ENCODE measurements at places on chromosomes 3 and 15.
A peak's percentile ranks its signal among the peaks of the same experiment; 100 is the strongest.

DNA sequence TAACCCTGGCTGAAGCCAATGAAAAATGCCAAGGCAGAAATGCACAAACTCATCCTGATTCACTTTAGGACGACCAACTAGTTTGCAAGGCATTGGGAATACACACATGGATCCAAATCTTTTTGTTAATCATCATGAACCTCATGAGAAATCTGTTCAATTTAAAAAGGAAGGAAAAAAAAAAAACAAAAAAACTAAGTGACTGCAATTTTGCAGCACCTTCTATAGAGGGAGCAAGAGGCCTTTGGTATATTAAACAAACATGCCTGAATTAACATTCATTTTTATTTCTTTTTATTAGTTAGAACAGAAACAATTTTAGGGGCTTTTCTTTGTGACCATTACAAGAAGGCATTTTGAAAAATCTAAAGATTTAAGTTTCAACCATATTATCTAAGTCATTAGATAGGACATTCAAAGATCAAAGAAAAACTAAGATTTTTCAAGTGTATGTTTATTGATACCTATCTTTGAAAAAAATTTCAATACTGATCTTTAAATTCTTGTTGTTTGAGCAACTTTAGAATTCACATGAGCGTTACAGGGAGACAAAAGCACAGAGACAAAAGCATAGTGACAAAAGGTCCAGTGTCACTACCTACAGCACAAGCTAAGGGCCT lies 182.4 kb downstream of the CBLB start:
- DNase-seq: no peak

DNA sequence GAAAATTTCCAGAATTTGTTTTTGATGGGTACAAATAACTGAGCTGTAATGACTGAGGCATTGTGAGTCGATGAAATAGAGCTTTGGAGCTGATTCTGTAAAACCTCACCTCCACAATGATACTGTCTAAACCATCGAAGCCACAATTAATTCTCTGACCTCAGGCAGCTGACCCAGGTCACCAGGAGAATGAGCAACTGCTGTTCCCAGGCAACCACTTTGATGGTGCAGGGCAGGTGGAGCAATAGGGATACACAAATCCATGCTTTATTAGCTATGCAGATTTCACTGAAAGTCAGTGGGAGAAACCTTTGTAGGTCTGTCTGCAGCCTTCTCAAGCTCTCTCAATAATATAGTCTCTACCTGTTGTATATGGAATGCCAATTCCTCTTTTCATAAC lies 204.4 kb downstream of the RYR3 start:
- DNase-seq: no peak

- DNase-seq: no peak
Observed at GRCh38 chr15:96333131-96334016, 2.9 kb downstream of the NR2F2 start.

- no peak for DNase-seq
Observed at GRCh38 chr3:2568929-2569328, 470.3 kb downstream of the CNTN4 start.

GRCh38 chr15:27101982-27102381 lies 131.0 kb downstream of the GABRG3 start:
- no peak for DNase-seq

DNA sequence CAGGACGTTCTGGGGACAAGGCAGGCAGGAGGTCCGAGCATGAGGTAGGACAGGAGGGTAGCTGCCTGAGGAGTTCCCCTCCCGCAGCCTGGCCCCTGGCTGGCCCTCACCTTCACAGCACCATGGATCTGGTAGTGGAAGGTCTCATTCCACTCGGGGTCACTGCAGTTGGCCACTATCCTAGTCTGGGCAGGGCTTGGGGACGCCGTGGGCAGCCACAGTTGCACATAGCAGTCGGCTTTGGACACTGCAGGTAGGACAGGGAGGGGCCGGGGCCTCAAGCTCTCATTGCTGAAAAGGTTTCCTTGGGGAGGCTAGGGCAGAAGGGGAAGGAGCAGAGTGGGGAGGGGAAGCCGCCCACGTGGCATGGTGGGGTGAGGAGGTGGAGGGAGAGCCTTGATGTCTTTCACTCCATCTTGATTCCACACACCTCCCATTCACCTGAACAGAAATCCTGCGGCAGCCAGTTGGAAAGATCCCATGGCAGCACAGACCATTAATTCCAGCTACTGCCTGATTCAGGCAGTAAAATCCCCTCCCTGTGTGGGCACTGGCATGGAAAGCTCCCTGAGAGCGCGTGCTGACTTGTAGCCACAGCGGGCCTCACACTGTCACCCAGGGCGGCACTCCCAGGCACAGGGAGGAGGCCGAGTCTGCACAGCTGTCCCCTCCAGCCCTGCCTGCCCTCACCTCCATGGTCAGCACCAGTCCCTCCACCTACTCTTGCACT lies 2.1 kb downstream of the PLA2G4F start:
- DNase-seq: no peak

DNA sequence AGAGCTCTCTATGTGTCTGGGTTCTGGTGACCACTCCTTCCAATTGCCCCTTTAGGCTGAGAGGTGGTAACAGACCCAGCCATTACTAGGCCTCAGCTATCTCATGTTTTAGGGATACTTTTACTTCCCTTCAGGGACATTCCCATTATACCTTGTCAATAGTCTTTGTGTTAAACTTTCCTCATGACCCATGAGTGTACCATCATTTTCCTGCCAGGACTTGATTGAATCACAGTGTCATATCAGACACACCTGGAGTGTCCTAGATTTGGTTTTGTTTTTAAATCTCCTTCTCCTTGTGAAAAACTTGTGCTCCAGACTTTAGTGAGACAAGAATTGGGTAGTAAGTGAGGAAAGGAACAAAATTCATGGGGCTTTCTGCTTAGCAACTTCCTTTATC lies 136.6 kb downstream of the KCNAB1 start:
- DNase-seq: no peak

GRCh38 chr15:79922512-79923078 lies 25.8 kb upstream of the MTHFS start:
- DNase-seq: no peak

DNA sequence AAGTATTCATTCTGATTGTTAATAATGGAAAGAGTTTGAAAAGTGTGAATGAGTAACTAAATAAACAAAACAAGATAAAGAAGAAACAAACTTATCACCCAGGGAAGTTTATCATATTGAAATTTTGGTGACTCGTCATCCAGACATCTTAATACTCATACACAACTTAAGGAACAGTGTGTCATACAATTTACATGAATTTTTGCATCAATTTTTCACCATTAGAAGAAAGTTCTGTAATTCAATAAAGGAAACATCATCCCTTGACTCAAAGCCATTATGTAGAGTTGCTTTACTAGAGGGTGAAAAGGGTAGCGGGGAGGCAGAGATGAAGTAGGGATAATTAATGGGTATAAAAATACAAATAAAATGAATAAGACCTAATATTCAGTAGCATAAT lies 536.2 kb downstream of the GRM7 start:
- no peak for DNase-seq

GRCh38 chr15:74172701-74173379 lies 670 bp upstream of the ISLR start:
- no peak for DNase-seq

DNA sequence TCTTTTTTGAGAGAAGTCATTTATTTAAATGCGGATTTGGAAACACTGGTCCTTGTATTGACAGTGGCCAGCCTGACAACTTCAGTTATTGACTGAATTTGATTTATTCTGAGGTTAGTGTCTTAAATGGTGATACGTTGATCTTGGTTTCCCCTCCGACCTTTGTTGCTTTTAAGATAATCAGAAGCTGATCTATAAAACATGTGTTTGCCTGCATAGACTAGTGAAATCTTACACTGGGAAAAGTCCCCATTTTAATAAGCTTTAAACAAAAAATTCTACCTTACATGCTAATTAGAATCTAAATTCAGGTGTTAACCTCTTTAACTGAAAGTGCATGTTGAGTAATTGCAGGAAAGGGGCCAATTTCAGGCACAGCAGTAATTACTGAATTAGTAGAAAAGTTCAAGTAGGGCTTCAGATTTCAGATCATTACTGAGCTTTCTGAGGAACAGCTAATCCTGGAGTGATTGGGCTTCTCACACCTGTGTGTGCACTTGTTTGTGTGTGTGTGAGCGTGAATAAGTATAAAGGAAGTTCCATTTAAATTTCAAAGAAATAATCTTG lies 221.4 kb downstream of the SOX2 start:
- DNase-seq: no peak

- no peak for DNase-seq
Observed at GRCh38 chr3:32709346-32709745, 24.4 kb downstream of the CNOT10 start.

DNA sequence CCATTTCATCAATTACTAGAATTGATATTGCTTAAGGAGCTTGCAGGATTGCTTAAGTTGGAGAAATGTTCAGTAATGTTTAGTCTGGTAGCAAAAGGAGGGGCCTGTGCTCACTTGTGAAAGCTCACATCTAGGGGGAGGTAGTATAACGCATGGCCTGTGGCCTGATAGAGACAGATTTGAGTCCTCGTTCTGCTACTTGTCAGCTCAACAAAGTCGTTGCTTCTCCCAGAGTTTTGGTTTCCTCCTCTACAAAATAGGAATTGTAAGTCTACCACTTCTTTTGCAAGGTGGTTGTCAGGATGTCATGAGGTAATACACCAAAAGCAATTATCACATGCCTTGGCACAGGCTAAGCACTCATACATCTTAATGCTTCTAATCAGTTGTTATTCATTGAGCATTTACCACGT lies 1.3 kb downstream of the ST3GAL6 start:
- no peak for DNase-seq

GRCh38 chr15:73869216-73869995 lies 4.0 kb upstream of the TBC1D21 start:
- DNase-seq: no peak

GRCh38 chr3:122184591-122184929 lies 1.1 kb downstream of the CASR start:
- no peak for DNase-seq

DNA sequence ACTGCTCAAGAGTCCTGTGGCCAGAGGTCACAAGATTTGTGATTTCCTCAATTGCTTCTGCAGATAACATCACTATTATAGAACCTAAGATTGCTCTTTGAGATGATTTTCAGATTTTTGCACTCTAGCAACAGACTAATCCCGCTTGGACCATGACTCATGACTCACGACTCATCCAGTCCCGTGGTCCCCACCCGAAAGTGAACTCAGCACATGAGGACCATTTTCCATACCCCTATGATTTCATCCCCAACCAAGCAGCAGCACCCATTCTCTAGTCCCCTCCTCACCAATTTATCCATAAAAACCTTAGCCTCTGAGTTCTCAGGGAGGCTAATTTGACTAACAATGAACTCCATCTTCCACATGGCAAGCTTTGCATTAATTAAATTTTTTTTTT lies 106.3 kb upstream of the ALCAM start:
- DNase-seq: no peak

DNA sequence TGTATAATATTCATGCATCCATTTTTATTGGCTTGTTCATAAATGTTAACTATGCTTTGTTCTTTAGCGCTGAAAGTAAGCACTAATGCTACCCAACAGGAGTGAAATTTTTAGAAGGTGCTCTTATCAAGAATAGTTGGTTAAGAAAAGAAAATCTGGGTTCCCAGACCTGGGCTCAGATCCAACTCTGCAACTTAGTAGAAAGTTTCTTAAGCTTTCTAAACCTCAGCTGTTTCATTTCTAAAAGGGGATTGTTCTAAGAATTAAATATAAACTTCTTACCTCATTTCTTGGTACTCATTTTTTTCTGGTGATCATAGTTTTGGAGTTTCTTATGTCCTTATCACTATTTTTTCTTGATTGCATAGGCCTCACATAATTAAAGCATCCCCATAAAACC lies 12.1 kb downstream of the ARPP21 start:
- no peak for DNase-seq

GRCh38 chr15:59885832-59886231 lies 118.3 kb upstream of the FOXB1 start:
- DNase-seq: no peak

DNA sequence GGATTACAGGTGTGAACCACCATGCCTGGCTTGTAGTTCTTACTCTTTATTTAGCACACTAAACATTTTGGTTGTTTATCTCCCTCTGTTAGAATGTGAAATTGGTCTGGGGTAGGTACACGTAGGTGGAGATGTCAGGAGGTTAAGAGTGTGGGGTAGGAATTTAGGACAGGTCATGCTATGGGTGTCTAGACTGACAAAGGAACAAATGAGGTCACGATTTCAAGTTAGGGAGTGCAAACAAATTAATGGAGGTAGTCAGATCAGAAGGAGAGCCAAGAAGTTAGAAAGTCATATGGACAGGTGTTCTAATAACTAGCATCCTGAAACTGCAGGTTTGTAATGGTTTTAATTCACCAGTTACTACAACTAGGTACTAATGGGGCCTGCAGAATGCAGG lies 19.8 kb downstream of the CDV3 start:
- DNase-seq: no peak

GRCh38 chr3:105722943-105723556 lies 145.8 kb downstream of the CBLB start:
- no peak for DNase-seq

DNA sequence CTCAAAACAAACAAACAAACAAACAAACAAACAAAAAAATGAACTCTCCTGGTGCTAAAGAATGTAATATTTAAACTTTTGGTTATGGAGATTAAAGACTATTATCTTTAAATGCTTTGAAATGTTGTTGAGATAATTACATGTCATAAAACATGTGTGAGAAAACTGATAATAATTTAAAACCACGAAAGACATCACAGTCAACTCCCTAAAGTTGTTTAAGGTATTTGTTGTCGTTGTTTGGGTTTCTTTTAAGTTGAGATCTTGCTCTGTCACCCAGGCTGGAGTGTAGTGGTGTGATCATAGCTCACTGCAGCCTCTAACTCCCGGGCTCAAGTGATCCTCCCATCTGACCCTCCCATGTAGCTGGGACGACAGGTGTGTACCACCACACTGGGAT lies 12.0 kb downstream of the EFCAB12 start:
- no peak for DNase-seq

GRCh38 chr3:58585005-58585786 lies 8.0 kb upstream of the FAM107A start:
- peak; percentile 9 for DNase-seq

GRCh38 chr3:37456270-37456708 lies 281.9 kb upstream of the LRRFIP2 start:
- no peak for DNase-seq

GRCh38 chr3:46903341-46904302 lies 26.1 kb downstream of the PTH1R start:
- DNase-seq: no peak

- DNase-seq: no peak
Observed at GRCh38 chr3:48636149-48636655, 941 bp upstream of the SLC26A6 start.

DNA sequence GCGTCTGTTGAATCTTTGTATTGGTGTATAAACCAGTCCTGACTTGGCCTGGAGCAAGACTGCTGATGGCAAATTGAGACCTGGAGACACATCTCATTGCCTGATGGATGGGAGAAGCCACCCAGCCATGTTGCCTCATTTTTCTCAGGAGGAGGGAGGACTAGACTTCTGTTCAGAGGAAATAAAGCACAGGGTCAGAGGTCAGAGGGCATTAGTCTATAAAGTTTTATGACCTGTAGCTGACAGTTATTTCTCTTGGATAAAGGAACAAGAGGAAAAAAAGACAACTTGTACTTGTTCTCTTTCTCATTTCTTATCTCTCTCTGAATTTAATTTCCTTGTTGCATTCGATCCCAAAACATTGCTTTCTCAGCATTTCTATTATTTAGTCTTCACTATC lies 775.9 kb downstream of the SQOR start:
- DNase-seq: no peak

Measured in stimulated activated CD8-positive, alpha-beta memory T cell treated with anti-CD3 and anti-CD28 coated beads, Interleukin-7, amount 100 ng/mL, for 1 hour (primary cell).